ENCODE measurements at places on chromosomes 4 and X. TPM values are rescaled to one million over a fixed set of nuclear protein-coding genes. Genes with fewer than 3 reads are reported as not detected.

Gene ARX
- total RNA-seq, result 1.0 TPM

Gene GPC3
- 22.7 TPM for total RNA-seq

Gene TMSB15B
- total RNA-seq, result 3.6 TPM

Gene FGF2
- total RNA-seq, result 2.3 TPM

Gene BBS7
- 13.0 TPM for total RNA-seq

Gene PCDH18
- 7.9 TPM for total RNA-seq

Gene SORCS2
- total RNA-seq, result 0.33 TPM

Gene GIMD1
- total RNA-seq, result not detected

Gene GRK4
- 6.5 TPM for total RNA-seq

Gene TMEM47
- total RNA-seq, result 3.6 TPM

Gene NOX1
- total RNA-seq, result not detected

Gene KLF3
- 32.0 TPM for total RNA-seq
